Heart left ventricle (tissue), 16 donors: ENCODE measurements at places on chromosomes 3 and 15. TPM values are rescaled to one million over a fixed set of nuclear protein-coding genes. Genes with fewer than 3 reads are reported as not detected.

Gene C3orf85
- not detected for total RNA-seq

Gene C3orf70
- total RNA-seq, result 2.8 TPM

Gene LRRIQ4
- total RNA-seq, result not detected

Gene NDUFB4
- total RNA-seq, result 505 TPM

Gene ADAMTS7
- total RNA-seq, result 29.9 TPM

Gene STAB1
- total RNA-seq, result 55.0 TPM

Gene CKMT1A
- total RNA-seq, result 0.23 TPM

Gene PARP9
- total RNA-seq, result 15.1 TPM

Gene GABRB3
- total RNA-seq, result 1.7 TPM

Gene AQR
- total RNA-seq, result 9.0 TPM

Gene NR1I2
- 0.23 TPM for total RNA-seq

Gene CFAP92
- 1.8 TPM for total RNA-seq

Gene RCCD1
- total RNA-seq, result 6.9 TPM

Gene PLCH1
- total RNA-seq, result 0.35 TPM

Gene GPX1
- total RNA-seq, result 119 TPM

Gene GOLGA6B
- not detected for total RNA-seq

Gene GXYLT2
- 15.0 TPM for total RNA-seq

Gene PPP1R14D
- not detected for total RNA-seq

Gene FBXW12
- total RNA-seq, result not detected

Gene NAA50
- 83.9 TPM for total RNA-seq

Gene SLC38A3
- 7.8 TPM for total RNA-seq

Gene NTRK3
- 4.7 TPM for total RNA-seq

Gene SLC9C1
- 3.8 TPM for total RNA-seq

Gene ITPKA
- total RNA-seq, result 5.6 TPM

Gene STRA6
- total RNA-seq, result not detected

Gene GOLGA6L7
- not detected for total RNA-seq
